Smooth muscle cell of the pulmonary artery (primary cell): ENCODE measurements at places on chromosomes 1 and 21. TPM values are rescaled to one million over a fixed set of nuclear protein-coding genes. Genes with fewer than 3 reads are reported as not detected.

Gene CYP4Z1
- total RNA-seq: not detected in 2 replicates

Gene SLC30A10
- 0.07 TPM in 1 of 2 replicates, not detected in the other for total RNA-seq

Gene CLCNKB
- total RNA-seq: 0.07 TPM in 2 replicates

Gene RAB3B
- 28.3 and 37.1 TPM in 2 replicates for total RNA-seq

Gene ACTL8
- 0.07 TPM in 1 of 2 replicates, not detected in the other for total RNA-seq

Gene OR2T33
- not detected in 2 replicates for total RNA-seq

Gene PALMD
- 2.6 and 14.5 TPM in 2 replicates for total RNA-seq

Gene FCRLA
- 0.17 and 0.72 TPM in 2 replicates for total RNA-seq

Gene TMEM240
- total RNA-seq: 4.0 and 4.6 TPM in 2 replicates

Gene KRTAP10-8
- not detected in 2 replicates for total RNA-seq

Gene FRRS1
- total RNA-seq: 10.0 and 32.4 TPM in 2 replicates

Gene TRAPPC10
- 21.4 and 28.6 TPM in 2 replicates for total RNA-seq

Gene COL16A1
- total RNA-seq: 90.8 and 97.8 TPM in 2 replicates

Gene LORICRIN
- total RNA-seq: not detected in 2 replicates

Gene DMBX1
- not detected in 2 replicates for total RNA-seq

Gene MCOLN3
- 0.72 and 0.73 TPM in 2 replicates for total RNA-seq

Gene SLC25A34
- total RNA-seq: 0.73 and 1.3 TPM in 2 replicates

Gene PRSS38
- total RNA-seq: not detected in 2 replicates

Gene DENND4B
- total RNA-seq: 18.7 and 28.8 TPM in 2 replicates

Gene NPHS2
- not detected in 2 replicates for total RNA-seq

Gene FCRL3
- not detected in 2 replicates for total RNA-seq

Gene LEFTY1
- total RNA-seq: 0.13 TPM in 1 of 2 replicates, not detected in the other

Gene ZBTB21
- total RNA-seq: 8.2 and 10.1 TPM in 2 replicates

Gene CIART
- 6.0 and 6.6 TPM in 2 replicates for total RNA-seq

Gene ST6GALNAC3
- total RNA-seq: 0.26 and 0.36 TPM in 2 replicates

Gene SAMSN1
- total RNA-seq: 0.10 TPM in 1 of 2 replicates, not detected in the other

Gene MTHFR
- 36.9 and 39.1 TPM in 2 replicates for total RNA-seq

Gene CAMTA1
- 31.8 and 43.6 TPM in 2 replicates for total RNA-seq

Gene SPRR1A
- not detected in 2 replicates for total RNA-seq

Gene ADAM30
- 0.03 TPM in 1 of 2 replicates, not detected in the other for total RNA-seq

Gene SLC9C2
- 0.03 TPM in 1 of 2 replicates, not detected in the other for total RNA-seq

Gene VWA1
- 8.8 and 9.8 TPM in 2 replicates for total RNA-seq

Gene LCE3E
- total RNA-seq: not detected in 2 replicates

Gene CD48
- not detected in 2 replicates for total RNA-seq

Gene LENEP
- 0.33 TPM in 1 of 2 replicates, not detected in the other for total RNA-seq

Gene IRF6
- total RNA-seq: 2.7 and 4.1 TPM in 2 replicates

Gene OR10J1
- total RNA-seq: not detected in 2 replicates

Gene CEP350
- 54.8 and 58.6 TPM in 2 replicates for total RNA-seq
